Urinary bladder (tissue), 4 donors: ENCODE measurements at places on chromosomes 2 and 18. TPM values are rescaled to one million over a fixed set of nuclear protein-coding genes. Genes with fewer than 3 reads are reported as not detected.

DNA sequence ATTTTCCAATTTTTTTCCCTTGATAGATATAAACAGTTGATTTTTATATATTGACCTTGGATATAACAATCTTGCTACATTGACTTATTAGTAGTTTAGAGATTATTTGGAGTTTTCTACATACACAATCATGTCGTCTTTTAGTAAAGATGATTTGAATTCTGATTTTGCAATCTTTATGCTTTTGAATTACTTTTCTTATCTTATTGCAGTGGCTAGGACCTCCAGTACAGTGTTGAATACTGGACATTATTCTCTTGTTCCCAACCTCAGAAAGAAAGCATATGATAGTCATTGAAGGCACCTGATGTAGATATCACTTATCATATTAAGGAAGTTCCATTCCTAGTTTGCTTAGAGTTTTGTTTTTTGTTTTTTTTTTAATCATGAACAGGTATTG is 90.2 kb downstream of the RAB3GAP1 start:
- DNase-seq = no peak

GRCh38 chr2:224837558-224837957 is 121.4 kb upstream of the CCDC195 start:
- DNase-seq = no peak

DNA sequence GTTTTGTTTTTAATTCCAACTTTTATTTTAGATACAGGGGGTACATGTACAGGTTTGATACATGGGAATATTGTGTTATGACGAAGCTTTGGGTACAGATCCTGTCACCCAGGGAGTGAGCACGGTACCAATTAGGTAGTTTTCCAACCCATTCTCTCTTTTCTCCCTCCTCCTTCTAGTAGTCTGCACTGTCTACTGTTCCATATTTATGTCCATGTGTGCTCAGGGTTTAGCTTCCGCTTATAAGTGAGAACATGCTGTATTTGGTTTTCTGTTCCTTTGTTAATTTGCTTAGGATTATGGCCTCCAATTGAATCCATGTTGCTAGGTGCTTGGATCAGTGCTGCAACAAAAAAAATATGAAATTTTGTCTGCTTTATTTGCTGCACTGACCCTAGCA is 659.3 kb upstream of the TMEFF2 start:
- DNase-seq = no peak

- DNase-seq = no peak
Measured at GRCh38 chr2:85213404-85213803, 80.2 kb downstream of the TCF7L1 start.

GRCh38 chr2:109508556-109508955 is 105.2 kb downstream of the SEPTIN10 start:
- DNase-seq = no peak

DNA sequence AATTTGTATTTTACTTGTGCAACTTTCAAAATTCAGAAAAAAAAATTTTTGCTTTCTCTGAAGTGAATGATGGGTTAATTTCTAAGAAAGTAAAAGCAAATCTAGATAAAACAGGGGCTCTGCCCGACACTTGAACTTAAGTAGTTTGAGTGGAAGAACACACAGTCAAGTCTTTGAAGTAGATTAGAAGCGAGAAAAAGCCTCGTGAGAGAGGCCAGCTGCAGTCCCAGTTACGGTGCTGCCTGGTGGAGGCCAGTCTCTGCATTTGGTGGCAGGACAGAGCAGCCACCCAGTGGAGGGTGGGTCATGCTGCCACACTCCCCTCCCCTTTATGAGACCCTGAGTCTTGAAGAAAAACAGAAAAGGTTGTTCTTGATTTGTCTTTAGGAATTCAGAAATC is 81.8 kb downstream of the INPP5D start:
- no peak for DNase-seq

DNA sequence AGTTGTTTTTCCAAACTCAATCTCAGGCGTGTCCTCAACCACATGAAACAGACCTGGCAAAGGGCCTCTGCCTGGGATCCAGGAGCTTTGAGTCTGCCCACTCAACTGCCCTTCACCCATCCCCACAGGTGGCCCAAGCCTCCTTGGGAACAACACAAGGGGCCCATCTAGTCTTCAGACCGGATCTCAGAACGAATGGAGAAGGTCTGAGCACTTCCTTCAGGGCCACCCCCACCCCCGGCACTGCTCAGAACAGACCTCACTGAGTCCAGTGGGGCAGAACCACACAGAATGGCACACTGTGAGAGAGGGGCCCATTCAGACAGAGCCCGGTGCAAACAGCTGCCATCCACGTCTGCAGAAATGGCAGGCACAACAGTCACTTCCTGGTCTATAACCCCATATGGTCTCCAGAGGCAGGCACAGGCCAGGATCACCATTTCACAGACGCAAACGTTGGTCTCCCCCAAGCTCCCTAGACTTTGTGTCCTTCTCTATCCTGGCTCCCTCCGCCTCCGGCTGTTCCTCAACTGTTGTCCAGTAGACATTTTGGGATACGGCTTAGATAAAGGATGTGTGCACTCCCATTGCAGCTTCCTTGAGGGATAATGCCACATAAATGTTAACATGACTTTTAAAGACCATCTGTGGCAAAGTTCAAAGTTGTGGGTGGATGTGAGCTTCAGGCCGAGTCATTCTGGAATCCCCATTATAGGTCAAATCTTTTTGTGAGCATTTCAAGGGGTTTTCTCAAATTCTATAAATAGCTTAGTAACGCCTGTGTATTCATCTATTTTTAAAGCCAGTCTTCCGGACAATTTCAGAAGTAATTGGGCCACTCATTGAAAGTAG is 149.7 kb downstream of the SMAD7 start:
- DNase-seq = no peak

DNA sequence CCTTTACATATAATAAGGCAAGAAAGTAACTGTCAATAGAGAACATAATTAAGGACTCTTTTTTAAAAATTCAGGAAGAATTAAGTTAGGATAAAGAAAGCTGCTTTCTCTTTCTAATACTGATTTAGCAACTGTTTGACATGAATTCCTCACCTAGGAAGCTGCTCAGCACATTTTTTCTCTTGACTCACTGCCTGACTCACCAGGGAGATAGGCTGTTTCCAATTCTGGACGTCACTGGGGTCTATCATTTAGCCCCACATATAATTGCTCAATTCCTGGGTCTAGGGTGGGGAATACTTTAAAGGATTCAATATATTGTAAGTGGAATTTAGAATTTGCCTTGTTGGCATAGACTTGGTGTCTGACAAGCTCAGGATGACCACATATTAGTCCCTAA is 50.8 kb upstream of the UGP2 start:
- DNase-seq = no peak

GRCh38 chr2:31008561-31009114 is 129.6 kb downstream of the GALNT14 start:
- no peak for DNase-seq

- DNase-seq = no peak
Measured at GRCh38 chr18:55343396-55344073, 244.5 kb downstream of the TCF4 start.

DNA sequence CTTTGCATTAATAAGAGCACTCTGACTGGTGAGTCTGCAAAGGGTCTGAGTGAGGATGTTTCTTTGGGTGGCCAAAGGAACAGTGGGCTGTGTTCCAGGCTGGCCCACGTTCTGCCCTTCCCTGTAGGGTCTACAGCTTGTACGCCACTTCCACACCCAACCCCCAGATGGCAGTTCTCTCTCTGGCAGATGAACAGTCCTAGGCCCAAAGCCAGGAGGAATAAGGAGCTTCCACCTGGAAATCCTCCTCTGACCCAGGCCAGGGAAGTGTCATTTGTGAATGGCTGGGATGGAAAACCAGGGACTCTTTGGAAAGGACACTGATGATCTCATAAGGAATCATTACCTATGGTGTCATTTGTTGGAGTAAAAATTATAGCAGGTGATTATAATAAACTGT is 6.6 kb downstream of the OTOF start:
- DNase-seq = no peak

DNA sequence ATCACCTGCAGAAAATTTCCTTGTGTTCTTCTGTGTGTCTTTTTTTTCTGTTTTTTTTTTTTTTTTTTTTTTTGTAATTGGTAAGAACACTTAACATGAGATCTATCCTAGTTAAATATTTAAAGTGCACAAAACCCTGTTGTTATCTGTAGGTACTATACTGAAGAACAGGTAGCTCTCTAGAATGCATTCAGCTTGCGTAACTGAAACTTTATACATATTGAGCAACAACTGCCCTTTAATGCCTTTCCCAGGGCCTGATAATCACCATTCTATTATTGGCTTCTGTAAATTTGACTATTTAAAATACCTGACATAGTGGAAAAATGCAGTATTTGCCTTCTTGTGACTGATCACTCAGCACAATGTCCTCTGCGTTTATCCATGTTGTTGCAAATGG is 701.8 kb downstream of the SUCLG1 start:
- DNase-seq = no peak

- DNase-seq = no peak
Measured at GRCh38 chr2:96409081-96409819, 73.7 kb downstream of the NCAPH start.

DNA sequence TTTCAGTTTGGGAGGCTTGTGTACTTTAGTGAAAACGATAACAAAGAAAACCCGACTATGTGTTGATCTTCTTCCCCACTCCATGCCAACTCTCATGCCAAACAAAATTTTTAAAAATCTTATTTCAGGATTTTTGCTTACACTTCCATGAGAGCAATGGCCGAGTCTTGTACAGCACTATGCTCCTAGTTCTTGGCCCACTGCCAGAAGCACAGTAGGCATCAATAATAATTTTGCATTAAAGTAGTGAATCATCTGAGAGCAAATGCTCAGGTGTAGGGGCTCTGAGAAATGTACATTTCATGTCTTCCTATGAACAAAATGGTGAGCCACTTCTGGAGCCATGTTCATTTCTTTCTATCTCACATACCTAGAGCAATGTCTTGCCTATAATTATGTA is 62.2 kb downstream of the MAP3K19 start:
- no peak for DNase-seq

The HOXD13 gene
- total RNA-seq = 14.9 TPM

The DYNAP gene
- total RNA-seq = not detected

The INO80C gene
- 11.5 TPM for total RNA-seq

The KIF5C gene
- total RNA-seq = 10.8 TPM

The CCDC102B gene
- total RNA-seq = 114 TPM

The SH3BP4 gene
- total RNA-seq = 11.7 TPM

The CRYGD gene
- total RNA-seq = 0.95 TPM

The SPATA3 gene
- total RNA-seq = not detected
